Cardiac septum (tissue), 1 donor: ENCODE measurements at places on chromosomes 7 and 10. TPM values are rescaled to one million over a fixed set of nuclear protein-coding genes. Genes with fewer than 3 reads are reported as not detected.
A peak's percentile ranks its signal among the peaks of the same experiment; 100 is the strongest.

DNA sequence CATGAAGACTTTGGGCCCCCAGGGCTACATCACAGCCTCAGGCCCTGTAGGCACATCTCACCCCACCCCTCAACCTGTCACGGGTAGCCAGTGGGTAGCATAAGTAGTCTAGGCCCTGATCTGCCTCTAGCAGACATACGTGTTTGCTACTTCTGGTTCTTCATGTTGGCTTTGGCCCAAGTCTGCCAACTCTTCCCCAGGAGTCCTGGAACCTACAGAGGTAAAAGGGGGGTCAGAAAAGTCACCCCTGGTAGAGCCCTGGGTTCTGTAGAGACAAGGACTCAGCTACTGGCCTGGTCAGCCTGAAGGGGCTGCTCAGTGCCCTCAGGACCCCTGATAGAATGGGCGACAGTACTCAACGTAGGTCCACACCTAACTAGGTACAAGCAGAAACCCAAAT, 67.5 kb upstream of the UNC5B start:
- no peak for DNase-seq

GRCh38 chr10:50558371-50558770, 65.4 kb downstream of the SGMS1 start:
- DNase-seq = no peak

DNA sequence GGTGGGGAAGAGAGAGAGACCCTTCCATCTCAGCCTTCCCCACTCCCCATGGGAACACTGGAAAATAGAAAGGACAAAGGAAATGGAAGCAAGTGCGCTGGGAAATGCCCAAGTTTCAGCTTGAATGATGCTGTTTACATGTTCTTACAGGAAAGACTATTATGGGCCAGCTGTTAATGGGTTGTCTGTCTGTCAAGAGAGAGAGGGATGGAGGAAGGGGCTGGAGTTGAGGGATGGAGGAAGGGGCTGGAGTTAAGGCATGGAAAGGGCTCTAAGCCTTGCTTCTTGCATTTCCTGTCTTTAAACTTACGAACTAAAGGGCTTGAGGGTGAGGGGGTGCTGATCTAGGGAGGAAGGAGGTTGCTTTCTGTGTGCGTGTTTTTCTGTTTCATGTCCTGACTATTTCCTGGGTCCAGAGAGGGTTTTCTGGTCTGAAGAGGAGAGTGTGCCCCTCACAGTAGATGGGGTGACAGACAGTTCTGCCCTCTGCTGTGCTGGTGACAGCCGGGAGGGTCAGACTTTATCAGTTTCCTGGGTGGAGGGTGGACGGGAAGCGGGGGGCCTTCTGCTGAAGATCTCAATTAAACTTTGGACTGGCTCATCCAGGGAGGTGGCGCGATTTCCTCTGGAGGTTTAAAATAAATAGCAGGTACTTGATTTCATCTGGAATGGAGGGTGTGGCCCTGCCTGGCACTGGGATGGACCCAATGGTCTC, 30.5 kb downstream of the GRK5 start:
- no peak for DNase-seq

- no peak for DNase-seq
These were observed 143.4 kb downstream of the CCDC71L start for GRCh38 chr7:106517508-106517907.

GRCh38 chr7:7641129-7641663, 644 bp downstream of the UMAD1 start:
- DNase-seq = no peak

DNA sequence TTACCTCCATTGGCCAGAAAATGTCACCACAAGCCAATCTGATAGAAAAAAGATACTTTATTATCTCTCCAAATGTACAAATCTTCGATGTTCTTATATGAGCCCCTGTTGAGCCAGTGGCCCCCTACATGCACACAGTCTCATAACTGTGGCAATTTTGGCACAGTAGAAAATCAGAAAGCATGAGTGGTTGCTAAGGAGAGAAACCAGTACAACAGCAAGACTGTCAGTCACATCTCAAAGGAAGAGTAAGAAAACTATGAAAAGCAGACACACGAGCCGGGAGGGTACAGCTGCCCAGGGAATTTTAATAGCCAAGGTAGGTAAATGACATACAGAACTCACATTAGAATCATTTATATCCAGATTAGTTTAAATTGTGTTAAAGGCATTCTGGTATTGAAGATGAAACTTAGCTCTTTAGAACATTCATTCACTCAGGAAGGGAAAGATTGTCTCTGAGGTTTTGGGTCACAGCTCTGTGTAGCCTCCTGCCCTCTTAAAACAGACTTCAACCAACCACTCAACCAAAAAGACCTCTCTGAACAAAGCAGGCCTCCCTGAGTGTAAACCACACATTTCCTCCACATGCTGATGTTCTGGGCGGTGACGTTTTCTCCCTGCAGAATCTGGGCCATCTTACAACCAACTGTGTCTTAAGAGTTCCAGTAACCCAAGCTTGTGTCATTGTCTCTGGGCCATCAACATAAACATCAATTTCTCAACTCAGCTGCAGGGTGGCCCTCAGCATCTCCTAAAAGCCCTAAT, 80.8 kb upstream of the ADAM12 start:
- DNase-seq = no peak

DNA sequence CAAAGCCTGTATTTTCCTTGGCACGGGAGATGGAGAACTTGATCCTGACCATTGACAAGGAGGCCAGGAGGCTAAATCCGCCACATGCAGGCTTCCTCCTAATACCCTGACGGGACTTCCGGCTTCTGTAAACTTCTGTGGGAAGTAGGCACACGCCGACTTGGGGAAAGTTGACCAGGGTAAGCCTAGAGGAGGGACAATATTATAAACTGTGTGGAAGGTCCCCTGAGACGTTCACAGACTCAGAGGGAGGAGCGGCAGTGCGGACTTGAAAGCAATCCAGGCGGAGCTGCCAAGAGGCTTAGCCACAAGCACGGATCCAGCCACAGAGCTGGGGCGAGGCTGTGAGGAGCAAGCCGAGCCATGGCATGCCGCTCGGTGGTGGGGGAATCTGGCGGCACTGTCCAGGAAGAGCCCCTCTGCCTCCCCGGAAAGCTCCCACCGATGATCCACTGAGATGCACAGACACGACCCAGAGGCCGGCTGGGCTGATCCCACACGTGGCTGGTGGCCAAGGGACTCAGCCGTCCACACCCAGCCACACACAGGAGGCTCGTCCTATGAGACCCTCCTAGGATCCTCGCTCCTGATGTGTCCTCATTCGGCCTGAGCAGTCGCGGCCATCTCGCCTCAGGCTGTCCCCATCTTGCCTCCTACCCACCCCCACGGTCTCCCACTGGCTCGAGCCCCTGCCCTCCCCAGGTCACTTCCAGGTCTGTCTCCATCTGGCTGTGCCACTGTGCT, 40.0 kb upstream of the INSIG1 start:
- DNase-seq = peak; percentile 83

GRCh38 chr10:71714592-71714991, 5.0 kb downstream of the C10orf105 start:
- no peak for DNase-seq

GRCh38 chr10:127974911-127975310, 68.0 kb downstream of the PTPRE start:
- no peak for DNase-seq

- DNase-seq = no peak
These were observed 80.0 kb upstream of the UNC5B start for GRCh38 chr10:71132321-71132810.

DNA sequence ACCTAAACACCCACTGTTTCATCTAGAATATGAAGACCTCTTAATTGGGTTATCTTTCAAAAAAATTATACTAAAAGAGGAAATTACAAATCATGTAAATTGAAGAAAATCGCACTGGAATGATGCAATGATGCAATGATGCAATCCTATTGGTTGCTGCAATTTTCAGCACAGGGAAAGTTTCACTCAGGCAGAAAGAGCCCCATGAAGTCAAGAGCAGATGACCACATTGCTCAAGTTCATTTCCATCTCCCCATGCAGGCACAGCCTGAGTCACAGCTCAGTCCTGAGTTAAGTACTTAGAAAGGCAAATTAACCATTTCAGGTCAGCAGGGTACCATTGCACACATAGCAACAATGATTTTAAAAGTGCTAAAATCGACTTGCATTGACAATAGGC, 180.3 kb upstream of the MYO3A start:
- no peak for DNase-seq

DNA sequence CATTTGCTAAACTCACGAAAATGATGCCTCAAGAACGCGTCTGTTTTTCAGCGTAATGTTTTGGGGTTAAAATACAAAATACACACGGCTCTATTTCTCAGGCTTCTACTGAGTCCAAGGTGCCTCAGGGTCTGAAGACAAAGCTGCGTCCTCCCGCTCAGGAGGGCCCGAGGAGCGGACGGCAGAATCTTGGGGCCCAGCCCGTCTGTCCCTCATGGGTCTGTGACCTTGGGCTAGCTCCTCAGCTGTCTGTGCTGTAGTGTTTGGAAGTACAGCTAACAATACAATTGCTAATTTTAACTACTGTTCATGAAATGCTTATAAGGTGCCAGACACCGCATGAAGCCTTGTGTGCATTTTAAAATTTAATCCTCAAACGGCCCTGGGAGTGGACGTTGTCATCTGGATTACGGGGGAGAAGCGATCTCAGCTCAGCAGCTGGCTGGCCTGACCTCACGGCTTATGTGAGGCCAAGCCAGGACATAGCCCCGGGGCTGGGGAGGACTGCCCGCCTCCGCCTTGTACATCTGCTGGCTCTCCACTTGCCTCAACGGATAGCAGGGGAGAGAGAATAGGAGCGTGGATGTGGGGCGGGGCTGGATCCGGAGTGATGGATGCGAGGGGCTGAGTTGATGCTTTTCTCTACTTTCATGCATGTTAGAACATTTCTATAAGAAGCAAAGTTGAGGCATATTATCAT, 357.4 kb downstream of the GLRX3 start:
- peak; percentile 65 for DNase-seq

CYP26C1 gene
- total RNA-seq = not detected

OAT gene
- total RNA-seq = 38.0 TPM

ACTL6B gene
- not detected for total RNA-seq

MAGI2 gene
- 6.3 TPM for total RNA-seq

STX1A gene
- total RNA-seq = 3.3 TPM
